ENCODE measurements at places on chromosomes 2 and 18.

GRCh38 chr2:208552943-208553342 lies 146.4 kb downstream of the PTH2R start:
- DNase-seq: no peak

DNA sequence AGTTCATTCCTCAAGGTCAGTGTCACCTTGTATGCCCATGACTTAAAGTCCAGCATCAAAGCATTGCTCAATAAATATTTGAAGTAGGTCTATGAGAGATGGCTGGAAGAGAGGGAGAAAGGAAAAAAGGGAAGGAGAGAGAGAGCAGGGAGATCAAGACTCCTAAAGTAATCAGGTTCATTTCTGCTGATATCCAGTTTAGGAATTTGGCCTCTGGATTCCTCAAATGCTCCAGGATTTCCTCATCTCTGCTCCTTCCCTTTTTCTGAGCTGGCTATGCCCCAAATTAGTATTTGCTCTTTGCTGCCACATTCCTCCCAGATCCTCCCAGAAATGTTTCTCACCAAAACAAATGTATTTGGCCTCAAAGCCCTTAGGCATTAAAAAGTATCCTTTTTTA lies 739.4 kb upstream of the CHAC2 start:
- DNase-seq: no peak

- DNase-seq: no peak
These were observed 128.0 kb downstream of the EPHA4 start for GRCh38 chr2:221444106-221444505.

- DNase-seq: no peak
These were observed 9.1 kb downstream of the KCNF1 start for GRCh38 chr2:10920764-10921388.

GRCh38 chr2:20966061-20966595 lies 77.7 kb downstream of the APOB start:
- no peak for DNase-seq

GRCh38 chr18:43526426-43527145 lies 249.3 kb upstream of the SYT4 start:
- DNase-seq: no peak

DNA sequence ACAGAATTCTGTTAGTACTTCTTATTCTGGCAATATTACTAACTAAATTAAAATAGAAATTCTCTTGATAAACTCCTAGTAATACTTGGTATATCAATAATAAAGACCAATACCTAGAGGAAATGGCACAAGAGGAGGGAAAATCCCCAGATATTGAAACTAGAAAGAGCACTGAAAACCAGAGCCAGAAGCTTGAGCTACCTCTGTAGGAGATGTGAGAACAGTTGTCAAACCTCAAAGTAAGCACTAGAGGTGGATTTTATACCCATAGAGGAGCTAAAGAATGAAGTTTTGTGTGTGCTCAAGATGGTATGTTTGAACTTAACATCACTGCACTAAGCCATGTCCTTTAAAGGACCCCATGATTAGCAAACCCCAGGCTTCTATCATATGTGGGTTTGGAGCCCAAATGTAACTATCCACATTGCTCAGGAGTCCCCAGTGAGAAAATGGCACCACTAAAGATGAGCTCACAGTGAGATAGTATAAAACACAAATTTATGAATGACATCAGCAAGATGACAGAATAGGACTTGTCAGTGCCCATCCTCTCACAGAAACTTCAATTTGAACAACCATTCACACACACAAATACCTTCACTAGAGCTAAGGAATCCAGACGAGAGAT lies 122.1 kb downstream of the PKP4 start:
- DNase-seq: no peak

DNA sequence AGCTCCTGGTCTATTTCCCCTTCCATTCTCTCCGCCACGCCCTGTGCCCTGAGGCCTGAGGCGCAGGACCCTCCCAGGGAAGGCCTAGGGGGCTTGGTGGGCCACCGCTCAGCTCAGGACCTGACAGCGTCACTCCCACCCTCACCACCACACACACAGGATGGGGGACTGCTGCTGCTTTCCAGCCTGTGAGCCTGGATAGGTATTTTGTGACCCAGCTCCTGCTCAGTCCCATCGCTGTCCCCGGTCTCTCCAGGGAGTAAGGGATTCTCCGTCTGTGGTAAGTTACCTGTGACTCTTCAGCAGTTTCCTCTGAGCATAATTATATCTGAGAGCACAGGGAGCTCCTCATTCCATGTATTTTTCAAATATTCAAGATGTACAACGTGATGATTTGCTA lies 16.3 kb downstream of the FAM228A start:
- no peak for DNase-seq

GRCh38 chr2:129864719-129865118 lies 114.7 kb upstream of the RAB6C start:
- DNase-seq: no peak

DNA sequence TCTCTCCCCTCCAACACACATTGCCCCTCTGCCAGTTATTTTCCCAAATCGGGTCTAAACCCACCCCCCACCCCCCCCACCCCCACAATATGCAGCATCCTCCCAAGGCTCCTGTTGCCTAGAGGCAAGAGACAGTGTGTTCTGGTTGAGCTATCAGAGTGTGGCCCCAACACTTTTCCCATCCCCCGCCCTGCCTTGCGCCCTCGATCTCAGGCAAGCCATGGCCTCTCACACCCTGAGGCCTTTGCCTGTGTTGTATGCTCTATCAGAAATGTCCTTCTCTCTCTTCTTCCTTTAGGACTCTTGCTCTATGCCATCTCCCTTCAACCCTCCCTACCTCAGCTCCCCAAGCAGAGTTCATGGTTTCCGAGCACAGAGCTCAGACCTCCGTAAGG lies 9.5 kb upstream of the GRHL1 start:
- DNase-seq: no peak

GRCh38 chr2:44495035-44495434 lies 133.3 kb downstream of the CAMKMT start:
- no peak for DNase-seq

- no peak for DNase-seq
These were observed 39.8 kb upstream of the ALPP start for GRCh38 chr2:232338759-232339106.

DNA sequence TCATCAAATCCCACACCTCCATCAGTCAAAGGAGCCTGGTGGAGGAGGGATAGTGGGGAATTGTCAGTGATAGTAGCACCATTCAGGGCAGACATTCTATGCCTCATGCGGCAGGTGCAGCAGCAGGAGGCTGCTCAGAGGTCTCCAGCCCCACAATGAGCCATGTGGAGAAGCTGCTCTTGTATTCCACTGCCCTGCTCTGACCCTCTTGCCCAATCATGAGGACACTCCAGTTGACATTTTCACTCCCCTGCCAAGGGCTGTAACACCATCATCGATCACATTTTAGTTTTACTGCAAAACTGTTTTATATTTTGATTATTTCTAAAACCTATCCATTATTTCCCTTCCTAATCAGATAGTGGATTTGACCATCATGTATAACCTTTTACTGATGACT lies 487.6 kb upstream of the KLHL29 start:
- no peak for DNase-seq

- no peak for DNase-seq
These were observed 336 bp upstream of the DDX1 start for GRCh38 chr2:15591373-15591691.

DNA sequence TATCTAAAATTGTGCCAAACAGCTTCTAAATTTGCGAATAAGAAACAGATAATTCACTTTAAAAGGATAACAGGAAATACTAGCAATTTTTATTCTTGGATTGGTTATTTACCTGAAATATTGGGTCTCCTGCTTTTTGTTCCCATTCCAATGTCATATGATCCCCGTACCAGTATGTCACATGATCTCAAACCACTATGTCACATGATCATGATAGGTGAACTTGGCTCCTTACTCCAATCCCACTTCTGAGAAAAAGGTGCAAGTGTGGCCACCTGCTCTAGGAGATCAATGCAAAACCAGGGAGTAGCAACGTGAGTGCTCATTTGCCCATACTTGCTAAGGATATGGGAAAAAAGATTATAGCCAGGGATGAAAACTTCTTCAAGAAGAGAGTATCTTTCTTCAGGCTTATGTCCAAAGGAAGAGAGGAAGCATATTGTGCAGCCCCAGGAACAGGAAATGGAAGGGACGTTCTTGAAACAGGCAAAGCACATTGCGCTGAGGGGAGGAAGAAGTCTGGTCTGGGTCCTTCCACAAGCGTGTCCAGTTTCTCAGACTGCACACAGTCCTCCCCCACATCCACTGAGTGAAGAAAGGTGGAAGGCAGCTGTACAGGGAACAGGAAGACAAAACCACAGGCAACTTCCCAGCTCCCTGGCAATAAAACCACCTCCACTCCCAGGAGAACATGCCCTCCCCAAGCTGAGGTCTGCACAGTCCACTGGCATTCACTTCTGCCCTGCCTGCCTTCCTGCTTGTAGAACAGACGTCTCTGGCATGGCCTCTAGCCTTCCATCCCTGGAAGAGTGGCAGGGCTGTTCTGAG lies at the start of gene LYG2:
Gene LYG2, minus strand, starts transcription at position 176 of the 828 bp plus-strand sequence. CDS start 1,406 bp downstream, outside the sequence.
- DNase-seq: no peak

GRCh38 chr2:99939135-99939534 lies 203.3 kb downstream of the AFF3 start:
- DNase-seq: no peak

DNA sequence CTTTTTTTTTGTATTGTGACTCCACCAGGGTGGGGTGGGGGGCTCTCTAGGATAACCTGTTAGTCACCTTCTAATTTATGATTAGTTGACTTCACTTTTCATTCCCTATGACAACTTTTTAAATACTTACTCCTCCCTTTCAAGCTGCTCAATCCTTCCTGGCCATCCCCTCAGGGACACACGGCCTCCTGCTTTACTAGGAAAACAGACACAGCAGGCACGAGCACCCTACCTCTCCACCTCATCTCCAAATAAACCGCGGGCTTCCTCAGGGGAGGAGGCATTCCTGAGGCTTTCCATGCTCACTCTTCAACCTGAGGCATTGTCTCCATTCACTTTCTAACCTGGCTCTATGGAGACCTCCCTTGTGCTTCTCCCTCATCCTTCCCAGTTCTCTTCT lies 33.0 kb downstream of the B4GALT6 start:
- DNase-seq: no peak

DNA sequence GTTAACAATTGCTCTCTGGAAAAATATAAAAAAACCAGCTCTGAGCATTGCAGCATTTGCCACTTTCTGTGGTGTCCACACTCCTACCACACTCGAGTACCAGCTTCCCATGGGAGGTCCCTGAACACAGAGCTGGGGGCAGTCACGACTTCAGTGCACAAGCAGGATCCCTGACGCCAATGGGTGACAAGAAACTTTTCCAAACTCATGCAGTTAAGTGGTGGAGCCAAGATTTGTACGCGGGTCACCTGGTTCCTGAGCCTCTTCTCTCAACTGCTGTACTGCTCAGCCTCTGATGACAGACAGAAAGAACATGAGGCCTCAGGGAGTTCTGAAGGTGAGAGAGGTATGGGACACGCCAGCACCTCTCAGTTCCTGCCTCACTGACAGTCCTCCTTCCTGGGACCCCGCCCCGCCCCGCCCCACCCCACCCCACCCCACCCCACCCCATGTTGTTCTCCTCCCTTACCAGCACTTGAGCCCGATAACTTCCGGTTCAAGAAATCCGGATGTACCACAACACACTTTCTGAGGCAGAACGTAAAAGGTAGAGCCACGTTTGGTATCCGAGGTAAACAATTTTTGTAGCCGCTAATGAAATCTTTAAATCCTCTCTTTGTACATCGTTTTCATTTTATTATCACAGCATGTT lies 287.6 kb downstream of the MYCN start:
- DNase-seq: no peak

DNA sequence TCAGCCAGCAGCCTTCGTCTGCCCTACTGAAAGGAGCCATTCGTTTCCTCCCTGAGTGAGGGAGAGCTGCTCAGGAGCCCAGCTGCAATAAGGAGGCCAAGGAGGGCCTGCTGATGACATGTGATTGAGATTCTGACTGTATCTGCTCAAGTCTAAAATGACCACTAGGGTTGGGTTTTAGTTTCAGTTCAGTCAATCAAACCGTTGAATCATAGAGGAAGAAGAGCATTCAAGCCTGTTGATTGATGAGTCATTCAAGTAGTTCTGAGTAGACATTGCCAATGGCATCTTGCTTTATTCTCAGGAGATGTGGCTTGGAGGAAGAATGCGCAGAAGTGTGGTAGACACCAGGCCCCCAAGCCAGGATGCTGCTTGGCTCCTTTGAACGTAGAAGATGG lies 19.9 kb upstream of the BCL2L11 start:
- DNase-seq: no peak
